NCI-H1092 (cell line): ENCODE measurements at places on chromosomes 1 and 21.

DNA sequence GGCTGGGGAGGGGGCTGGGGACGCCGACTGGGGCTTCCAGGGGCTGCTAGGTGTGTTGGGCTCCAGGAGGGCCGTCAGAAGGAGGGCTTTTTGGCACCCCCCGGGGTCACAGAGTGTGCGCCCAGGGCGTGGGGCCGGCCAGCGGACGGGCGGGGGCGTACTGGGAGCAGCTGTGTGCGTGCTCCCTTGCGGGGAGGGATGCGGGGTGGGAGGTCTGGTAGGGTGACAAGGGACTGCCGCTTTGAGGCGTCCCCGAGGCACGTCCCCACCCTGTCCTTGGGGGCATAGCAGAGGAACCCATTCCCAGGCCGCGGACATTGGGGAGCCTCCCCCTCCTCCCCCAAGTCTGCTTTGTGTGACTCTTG lies 1.1 kb downstream of the FOXO6 start:
- DNase-seq, result no peak

GRCh38 chr21:32278103-32278502 lies 746 bp downstream of the MIS18A start:
- DNase-seq, result no peak

DNA sequence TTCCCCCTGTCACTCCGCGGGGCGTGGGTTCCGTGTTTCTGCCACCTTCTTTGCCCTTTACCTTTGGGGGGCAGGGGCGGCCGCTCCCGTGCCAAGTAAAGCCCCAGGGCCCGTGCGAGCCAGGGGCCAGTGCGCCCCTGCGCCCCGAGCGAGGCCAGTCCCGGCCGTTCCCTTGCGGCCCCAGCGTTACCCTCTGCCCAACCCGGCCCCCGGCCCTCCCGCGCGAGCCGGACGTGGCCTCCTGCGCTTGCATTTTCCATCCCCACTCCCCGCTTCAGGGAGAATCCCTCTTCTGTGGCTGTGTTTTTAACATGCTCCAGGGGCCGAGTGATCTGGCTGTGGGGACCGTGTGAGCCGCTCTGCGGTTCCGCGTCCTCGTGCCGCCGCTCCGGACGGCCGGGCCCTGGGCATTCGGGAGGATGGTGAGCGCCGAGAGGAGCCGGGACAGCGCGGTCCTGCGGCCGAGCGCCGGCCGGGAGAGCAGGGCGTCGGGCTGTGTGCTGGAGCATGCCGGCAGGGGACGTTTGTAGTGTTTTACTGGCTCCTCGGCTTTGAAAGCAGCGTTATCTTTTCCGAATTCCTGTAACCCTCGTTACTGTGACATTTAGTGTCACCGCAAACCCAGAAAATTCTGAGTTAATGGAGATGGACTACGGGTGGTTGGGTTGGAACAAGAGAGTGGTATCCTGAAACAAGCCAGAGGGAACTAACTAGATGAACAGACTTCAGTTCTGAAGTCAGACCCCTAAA lies 1.0 kb downstream of the GALNT2 start:
- DNase-seq, result no peak

DNA sequence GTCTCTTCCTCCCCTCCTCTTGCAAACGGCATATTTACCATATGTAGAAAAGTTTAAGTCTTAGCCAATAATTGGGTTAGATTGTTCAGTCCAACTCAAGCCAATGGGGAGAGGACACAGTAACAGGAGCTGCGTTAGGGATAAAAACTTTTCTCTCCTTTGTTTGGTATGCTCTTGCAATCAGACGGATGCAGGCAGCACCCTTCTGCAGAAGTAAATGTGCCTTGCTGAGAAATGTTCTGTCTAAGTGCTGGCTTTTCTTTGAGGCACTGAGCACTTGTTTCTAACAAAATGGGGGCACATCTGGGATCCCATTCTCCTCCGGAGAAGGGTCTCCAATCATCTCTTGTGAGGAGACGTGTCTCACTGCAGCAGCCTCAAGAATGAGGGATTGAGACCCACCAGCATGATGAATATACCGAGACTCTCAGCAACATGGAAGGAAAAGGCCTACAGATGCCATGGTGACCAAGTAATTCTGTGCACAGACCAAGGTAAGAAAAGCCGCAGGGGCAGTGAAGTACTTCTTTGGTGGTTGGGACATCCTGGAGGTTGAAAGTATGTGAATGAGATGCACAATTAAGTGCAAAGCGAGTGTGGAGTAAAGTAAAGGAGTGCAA lies 20.7 kb upstream of the GNG4 start:
- no peak for DNase-seq

DNA sequence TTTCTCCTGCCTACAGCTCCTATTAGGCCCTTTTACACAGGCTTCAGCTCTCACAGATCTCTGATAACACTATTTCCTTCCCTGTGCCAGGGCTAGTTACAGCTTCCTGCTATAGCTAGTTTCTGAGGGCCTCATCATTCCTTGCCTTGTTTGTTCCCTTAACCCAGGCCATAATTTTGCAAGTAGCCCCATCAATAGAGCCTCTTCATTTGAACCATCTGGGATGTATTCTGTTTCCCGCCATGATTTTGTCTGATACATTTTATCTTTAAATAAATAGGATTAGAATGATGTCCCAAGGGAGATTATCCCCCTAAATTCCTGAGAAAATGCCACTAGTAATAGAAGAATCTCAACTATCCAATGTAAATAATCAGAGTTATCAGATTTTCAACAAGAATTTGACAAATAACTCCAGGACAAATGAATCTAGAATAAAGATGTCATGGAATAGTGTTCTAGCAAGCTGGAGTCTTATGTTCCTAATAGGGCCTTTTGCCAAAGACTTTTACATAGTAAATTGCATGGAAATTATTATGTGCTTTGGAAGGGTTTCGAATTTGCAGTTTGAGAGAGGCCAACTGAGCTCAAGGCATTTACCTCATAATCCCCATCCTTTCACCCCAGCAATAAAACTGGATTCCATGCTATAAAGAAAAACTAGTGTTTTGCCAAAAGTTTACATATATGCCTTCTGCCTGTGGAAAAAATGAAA lies 16.1 kb downstream of the IFT25 start:
- DNase-seq, result no peak

GRCh38 chr1:37901191-37901892 lies 42.0 kb upstream of the MTF1 start:
- DNase-seq, result no peak

GRCh38 chr21:29074007-29074376 lies 544 bp upstream of the CCT8 start:
- peak; percentile 65 for DNase-seq

GRCh38 chr1:97759078-97759477 lies 161.8 kb downstream of the DPYD start:
- DNase-seq, result no peak

DNA sequence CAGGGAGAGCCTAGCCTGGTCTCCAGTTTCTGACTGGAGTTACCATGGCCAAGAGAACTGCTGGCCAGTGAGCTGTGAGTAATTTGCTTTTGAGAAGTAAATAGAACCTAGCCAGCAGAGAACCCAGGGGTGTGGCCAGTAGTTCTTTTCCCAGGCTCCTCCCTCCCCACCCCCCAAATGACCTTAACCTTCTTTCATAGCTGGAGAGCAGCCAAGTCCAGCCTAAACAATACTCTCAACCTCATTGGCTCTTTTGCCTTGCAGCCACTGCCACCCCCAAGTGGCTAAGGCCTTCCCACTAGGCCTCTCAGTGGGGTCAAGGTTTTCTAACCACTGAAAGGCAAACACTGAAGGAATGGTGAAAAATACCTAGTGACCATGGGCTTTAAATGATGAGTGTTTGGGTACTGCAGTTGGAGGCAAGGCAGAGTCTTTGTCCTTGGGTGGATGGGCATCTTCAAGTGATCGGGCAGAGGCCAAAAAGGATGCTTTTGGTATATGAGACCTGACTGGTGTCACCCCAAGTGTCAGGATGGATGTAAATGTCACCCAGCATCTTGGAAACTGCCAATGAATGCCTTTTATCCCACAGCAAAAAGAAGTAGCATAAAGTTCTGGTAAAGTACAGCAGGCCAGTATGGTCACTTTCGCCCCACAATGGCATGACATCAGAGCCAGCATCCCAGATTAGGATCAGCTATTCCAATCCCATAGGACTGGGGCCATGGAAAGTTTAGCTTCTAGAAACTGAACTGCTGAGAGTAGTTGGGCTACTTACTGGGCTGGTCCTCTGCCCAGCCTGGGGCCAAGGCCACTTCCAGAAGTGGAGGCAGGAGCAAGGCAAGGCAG lies 3.5 kb upstream of the PIGV start:
- DNase-seq, result no peak

- no peak for DNase-seq
Observed at GRCh38 chr1:12542138-12542465, 75.9 kb downstream of the DHRS3 start.

DNA sequence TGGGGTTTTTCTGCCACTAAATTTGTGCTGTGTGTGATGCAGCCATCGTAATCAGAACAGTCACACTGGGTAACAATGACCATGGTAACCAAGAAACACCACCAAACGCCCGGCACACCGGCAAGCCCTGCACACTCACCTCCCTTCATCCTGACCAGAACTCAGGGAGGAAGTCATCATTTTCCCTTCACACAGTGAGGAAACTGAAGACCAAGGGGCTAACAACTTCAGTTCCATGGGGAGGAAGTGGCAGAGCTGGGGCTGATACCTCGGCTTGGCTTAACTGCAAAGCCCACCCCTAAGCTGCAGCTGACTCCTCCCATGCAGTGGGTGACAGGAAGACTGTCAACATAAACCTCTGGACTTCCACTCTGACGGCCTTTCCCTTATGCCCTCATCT lies 69.3 kb upstream of the BCAR3 start:
- DNase-seq, result no peak

GRCh38 chr1:107546576-107546975 lies 405.7 kb downstream of the NTNG1 start:
- DNase-seq, result no peak

- DNase-seq, result peak; percentile 35
Observed at GRCh38 chr1:184986250-184986649, 11.9 kb upstream of the NIBAN1 start.

- no peak for DNase-seq
Observed at GRCh38 chr1:169364948-169365347, 2.6 kb downstream of the NME7 start.

DNA sequence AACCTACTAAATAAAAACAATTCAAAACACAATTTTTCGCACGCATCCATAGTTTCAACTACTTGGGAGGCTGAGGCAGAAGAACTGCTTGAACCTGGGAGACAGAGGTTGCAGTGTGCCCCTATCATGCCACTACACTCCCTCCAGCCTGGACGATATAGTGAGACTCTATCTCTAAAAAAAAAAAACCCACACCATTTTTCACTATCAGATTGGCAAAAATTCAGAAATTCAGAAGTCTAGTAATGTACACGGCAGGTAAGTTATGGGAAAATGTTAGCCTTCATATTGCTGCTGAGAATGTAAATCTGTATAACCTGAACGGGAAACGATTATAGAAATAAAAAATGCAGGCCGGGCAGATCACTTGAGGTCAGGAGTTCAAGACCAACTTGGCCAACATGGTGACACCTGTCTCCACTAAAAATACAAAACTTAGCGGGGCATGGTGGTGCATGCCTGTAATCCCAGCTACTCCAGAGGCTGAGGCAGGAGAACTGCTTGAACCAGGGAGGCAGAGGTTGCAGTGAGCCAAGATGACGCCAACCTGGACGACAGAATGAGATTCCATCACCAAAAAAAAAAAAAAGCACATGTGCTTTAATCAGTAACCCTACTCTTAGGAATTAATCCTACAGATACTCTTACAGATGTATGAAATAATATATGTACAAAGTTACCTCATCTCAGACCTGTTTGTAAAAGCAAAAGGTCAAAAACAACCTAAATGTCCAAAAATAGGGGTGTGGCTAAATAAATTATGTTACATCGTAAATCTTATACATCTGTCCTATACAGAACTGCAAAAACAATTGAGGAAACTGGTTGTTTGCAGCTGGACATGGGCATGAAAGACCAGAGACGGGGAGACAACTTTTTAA lies 37.9 kb downstream of the ARID4B start:
- DNase-seq, result no peak

DNA sequence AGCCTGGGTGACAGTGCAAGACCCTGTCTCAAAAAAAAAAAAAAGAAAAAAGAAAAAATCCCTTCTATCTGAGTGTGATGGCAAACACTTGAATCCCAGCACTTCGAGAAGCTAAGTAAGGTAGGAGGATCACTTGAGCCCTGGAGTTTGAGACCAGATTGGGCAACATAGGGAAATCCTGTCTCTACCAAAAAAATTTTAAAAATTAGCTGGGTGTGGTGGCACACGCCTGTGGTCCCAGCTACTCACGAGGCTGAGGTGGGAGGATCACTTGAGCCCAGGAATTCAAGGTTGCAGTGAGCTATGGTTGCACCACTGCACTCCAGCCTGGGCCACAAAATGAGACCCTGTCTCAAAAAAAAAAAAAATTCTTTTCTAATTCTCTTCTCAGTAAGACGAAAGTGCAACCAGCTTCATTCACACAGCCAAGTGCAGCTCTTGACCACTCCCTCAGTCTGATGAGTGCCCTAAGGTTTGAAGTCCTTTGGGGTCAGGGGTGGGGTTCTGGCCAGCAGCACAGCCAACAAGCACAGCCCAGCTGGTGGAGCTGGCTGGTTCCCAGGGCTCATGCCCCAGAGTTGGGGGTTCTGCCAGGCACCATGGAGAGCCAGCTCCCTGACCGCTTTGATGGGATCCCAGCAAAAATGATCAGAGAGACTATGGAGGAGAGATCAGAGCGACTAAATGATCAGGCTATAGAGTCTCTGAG lies 8.0 kb downstream of the SLC2A5 start:
- DNase-seq, result no peak

DNA sequence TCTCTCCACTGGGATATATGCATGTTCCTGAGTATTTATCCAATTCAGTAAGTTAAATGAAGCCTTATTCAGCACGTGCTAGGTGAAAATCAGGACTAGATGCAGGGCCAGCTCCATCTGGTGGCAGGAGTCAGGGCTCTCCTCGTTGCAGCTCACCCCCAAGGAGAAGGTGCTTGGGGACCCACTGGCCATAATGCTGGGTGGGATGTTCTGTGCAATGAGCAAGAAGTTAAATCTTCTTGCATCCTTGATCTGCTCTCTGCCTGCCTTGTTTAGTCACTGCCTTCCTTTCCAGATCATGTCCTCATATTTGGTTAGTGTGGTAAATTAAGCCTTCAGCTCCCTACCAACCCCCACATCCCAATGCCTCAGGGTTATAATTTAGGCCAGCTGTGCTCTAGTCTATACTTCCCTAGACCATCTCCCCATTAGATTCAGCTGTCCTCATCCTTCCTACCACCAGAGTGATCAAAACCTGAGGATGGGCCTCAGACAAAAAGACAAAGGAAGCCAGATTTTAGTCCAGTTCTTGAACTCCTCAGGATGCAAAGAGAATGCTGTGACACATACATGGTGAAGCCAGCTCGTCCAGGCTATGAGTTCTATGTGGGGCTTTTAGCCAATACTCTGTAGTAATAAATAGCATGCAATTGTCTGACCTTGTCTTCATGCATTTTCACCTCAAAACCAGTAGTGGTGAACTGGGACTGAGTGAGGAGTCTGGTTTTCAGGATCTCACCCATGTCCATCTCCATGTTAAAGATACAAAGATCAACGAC lies 55.9 kb downstream of the SEC16B start:
- peak; percentile 45 for DNase-seq
